ENCODE measurements at places on chromosomes 1 and 21.

DNA sequence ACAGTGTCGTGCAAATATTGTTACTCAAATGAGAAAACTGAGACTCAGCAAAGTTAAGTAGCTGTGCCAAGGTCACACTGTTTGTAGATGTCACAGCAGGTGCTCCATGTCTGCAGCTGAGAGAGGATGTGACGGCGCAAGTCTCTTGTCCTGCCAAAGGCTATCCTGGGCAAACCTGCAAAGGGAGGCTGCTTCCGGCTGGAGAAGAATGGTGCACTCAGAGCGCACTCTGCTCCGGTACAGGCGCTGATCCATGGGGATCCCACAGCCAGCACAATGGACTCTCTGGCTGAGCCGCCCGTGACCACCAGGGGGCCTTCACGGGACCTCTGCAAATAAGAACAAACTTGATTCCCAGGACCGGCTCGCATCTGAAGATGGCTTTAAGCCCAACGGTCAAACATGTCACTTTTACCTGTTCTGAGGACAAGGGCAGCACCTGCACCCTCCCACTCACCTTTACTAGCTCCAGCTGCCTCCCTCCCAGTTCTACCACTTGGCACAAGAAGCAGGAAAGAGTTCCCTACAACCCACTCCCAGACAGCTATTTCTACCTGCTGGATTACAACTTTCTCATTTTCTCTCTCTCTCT lies 21.9 kb downstream of the RD3 start:
- DNase-seq = no peak

DNA sequence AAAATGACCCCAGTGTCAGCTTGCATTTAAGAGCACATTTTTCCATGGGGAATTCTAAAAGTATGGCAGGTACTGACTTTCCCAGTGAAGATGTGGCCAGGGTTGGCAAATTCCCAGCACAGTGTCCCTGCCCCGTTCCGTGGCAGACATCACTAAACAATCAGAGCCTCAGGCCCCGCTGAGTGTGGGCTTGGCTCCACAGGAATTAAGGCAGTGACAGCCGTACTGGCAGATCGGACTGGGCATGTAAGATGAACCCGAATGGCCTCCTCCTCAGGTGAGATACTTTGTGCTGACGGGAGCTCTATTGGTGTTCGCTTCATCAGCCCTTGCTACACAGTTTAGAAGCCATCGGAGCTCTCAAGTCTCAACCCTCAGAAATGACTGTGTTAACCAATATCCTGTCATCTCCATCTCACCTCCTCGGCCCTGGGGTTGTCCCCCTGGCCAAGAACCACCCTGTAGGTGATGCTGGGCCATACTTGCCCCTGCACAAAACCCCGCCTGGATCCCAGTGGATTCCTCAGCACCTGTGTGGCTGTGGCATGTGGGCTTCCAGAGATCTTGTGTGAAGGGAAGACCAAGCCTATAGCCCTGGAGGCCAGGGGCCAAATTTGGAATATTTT lies 29.0 kb upstream of the ABCG1 start:
- no peak for DNase-seq

GRCh38 chr21:37079211-37079824 lies 6.3 kb downstream of the TTC3 start:
- DNase-seq = no peak

- no peak for DNase-seq
Observed at GRCh38 chr1:89069951-89070350, 4.9 kb upstream of the GBP1 start.

- DNase-seq = no peak
Observed at GRCh38 chr1:208007938-208008342, 97.0 kb upstream of the CD34 start.

DNA sequence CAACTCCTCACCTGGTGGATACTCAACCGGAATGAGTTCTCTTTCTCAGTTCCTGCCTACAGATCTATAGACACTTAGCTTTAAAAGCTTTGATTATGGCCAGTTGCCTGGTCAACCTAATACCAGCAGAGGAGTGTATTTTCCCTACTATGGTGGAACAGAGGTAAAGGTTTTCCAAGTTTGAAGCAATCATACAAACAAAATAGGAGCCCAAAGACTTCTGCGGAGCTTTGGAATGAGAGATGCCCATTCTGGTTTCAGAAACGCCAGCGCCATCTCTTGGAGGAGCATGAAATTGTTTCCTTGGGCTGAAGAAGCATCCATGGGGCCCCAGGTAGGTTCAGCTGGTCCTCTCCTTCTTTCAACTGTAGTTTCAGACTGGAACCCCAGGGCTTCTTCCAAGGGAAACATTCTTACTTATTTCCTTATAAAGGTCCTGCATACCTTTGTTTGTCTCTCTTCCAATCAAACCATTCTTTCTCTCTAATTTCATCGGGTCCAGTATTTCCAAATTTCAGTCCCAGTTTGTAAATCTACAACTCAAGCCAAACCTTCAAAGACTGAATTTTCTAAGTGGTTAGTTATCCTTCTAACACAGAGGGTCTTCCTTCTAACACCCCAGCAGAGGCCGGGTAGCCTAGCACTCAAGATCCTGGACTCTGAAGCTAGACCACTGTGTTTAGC lies 95.9 kb downstream of the KCNJ15 start:
- no peak for DNase-seq

- DNase-seq = no peak
Observed at GRCh38 chr1:33237579-33237978, 18.7 kb upstream of the ZNF362 start.

GRCh38 chr1:224377676-224378006 lies 21.0 kb downstream of the CNIH4 start:
- no peak for DNase-seq

DNA sequence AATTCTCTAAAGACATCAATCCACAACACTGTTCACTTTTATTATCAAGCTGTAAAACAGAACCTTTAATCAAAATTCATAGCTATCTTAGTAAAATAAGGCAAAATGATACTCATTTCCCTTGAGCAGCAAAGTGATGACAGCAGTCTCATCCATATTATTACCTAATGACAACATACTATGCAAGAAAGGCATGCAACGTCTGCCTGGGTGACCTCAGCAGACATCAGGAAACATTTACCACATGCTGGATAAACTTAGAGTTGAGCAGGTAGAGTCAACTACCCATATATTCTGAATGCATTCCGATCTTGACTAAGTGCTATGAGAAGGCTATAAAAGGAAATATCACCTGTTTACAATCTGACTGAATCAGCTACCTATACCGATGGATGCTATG lies 145.1 kb downstream of the SIPA1L2 start:
- DNase-seq = no peak

GRCh38 chr1:229815076-229815475 lies 189.0 kb downstream of the URB2 start:
- DNase-seq = no peak

DNA sequence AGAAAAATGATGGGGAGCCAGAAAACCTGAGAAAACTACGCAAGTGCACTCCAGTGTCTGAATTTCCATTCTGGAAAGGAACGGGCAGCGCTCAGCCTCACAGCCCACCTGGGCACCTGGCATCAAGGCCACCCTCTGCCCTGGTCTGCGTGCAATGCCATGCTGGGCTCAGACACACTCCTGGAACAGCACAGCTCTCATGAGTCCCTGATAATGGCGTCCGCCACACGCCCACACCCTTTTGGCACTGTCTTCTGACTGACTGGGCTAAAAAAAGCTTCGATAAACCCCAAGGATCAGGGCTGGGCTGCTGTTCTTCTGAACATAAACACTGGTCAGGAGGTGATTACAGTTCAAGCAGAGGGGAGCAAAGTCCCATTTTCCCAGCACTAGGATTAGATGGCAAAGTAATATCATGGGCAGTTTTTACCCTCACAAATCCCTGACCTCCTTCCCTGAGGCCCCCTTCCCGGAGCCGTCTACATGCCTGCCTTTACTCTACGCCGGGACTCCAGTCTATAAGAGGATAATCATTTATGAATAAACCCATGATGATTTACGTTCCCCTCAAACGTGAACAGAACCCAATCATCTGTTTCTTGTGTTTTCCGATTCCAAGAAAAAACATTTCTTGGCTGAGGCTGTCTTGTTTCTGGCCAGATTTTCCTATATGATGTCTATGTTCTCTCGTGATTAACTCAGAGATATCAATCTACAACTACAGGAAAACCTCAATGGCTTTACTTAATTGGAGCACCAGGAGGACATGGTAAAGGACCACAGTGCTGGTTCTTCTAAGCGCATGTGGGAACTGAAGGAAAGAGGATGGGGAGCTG lies 22.6 kb downstream of the RCAN1 start:
- DNase-seq = no peak

DNA sequence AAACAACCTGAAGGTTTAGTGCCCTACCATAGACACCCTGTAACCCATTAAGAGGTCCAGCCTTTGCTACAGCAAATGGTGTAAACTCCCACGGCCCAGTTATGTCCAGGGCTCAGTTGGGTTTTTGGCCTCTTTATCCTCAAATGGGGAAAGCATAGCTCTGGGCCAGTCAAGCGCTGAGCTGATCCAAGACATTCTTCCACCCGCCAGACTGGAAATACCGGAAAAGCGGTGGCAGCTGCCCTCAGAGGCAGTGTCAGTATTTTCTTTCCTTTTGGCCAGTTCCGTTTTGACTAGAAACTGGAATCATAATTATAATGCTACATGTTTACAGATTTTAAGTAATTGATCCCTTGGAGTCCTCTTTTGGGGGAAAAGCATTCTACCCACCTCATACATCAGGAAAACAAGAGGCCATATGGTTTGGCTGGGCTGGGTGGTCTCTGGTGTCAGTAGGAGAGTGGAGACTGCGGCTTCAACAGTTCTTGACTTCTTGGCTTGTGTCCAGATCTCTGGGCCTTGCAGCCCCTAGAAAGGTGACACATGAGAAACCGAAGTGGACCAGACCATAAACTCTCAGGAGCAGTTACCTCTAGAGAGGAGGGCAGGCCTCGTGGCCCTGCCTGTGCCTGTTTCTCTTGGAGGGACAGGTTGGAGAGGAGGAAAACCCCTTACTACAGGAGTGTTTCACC lies 30.2 kb upstream of the CLDN14 start:
- no peak for DNase-seq

DNA sequence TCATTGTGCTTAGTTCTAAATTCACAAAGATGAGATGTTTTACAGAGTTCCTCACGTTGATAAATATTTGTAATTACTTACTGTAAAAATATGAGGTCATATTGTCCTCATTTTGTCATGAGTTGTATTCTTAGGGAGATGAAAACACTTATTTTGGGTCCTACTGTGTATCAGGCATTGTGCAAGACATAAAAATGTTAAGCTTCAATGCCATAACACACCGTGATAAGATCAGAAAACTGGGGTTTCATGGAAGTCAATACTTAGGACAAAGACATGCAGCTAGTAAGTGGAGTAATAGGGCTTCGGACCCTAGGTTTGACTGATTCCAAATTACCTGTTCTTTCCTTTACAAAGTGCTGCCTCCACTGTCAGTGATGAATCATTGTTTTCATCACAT lies 720.7 kb upstream of the ZP4 start:
- DNase-seq = no peak

DNA sequence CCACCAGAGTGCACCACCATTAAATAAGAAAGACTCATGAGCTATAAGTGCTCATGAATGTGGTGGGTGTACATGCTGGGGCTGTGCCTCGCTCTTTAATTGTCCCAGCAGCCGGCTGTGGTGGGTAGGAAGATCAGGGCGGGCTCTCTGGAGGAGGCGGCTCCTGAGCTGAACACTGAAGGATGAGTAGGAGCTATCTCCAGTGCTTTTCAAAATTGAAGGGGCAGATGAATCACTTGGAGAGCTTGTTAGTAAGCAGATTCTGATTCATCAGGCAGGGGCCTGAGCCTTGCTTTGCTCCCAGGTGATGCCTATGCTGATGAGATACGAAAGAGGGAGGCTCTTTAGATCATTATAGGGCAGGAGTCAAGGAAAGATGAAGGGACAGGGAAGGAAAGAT lies 54.1 kb downstream of the ETS2 start:
- DNase-seq = no peak

DNA sequence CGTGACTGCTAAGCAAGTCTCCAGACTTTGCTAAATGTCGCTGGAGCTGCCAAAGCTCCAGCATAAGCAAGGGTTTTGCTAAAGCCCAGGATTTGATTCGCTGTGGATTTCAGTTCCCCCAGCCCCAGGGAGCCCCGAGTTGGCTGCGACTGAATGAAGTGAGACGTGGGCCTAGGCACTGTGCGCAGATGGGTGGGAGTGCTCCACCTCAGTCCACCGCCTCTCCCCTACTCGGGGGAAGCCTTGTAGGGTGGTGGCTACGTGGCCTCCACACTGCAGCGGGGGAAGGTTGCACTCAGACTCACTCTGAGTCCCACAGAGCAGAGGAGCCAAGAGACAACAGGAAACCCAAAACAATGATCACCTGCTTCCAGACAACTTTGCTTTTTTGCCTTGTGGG lies 397.8 kb upstream of the VAMP3 start:
- no peak for DNase-seq

- DNase-seq = no peak
Observed at GRCh38 chr1:64263856-64264255, 60.4 kb downstream of the UBE2U start.

GRCh38 chr1:201429736-201430501 lies 8.4 kb upstream of the TNNI1 start:
- DNase-seq = no peak
